ENCODE measurements at places on chromosomes 5 and 9. TPM values are rescaled to one million over a fixed set of nuclear protein-coding genes. Genes with fewer than 3 reads are reported as not detected.

LPCAT1 gene
- total RNA-seq, result 186 TPM

CD74 gene
- total RNA-seq, result not detected

CDHR2 gene
- total RNA-seq, result 0.33 TPM

BNC2 gene
- 7.2 TPM for total RNA-seq

C9orf50 gene
- total RNA-seq, result not detected

HSD17B3 gene
- total RNA-seq, result not detected

INSL4 gene
- 16.7 TPM for total RNA-seq

BTF3 gene
- total RNA-seq, result 1,173 TPM

ABCA2 gene
- 27.7 TPM for total RNA-seq

CD180 gene
- not detected for total RNA-seq

GDF9 gene
- total RNA-seq, result 0.14 TPM

PDE6A gene
- total RNA-seq, result 0.25 TPM

OR1J4 gene
- not detected for total RNA-seq

SNCAIP gene
- total RNA-seq, result not detected

LCN6 gene
- not detected for total RNA-seq

LRRC19 gene
- not detected for total RNA-seq

RGS7BP gene
- total RNA-seq, result not detected

SEC61B gene
- total RNA-seq, result 320 TPM

HRCT1 gene
- 0.32 TPM for total RNA-seq

CENPH gene
- total RNA-seq, result 30.3 TPM

ACTBL2 gene
- not detected for total RNA-seq

SLC36A3 gene
- total RNA-seq, result not detected

TGFBI gene
- 1,620 TPM for total RNA-seq

LTC4S gene
- 0.32 TPM for total RNA-seq

SLC46A2 gene
- total RNA-seq, result not detected

PCDHA12 gene
- 3.4 TPM for total RNA-seq

EQTN gene
- not detected for total RNA-seq

TYRP1 gene
- total RNA-seq, result not detected

OR13J1 gene
- total RNA-seq, result not detected

LRRTM2 gene
- not detected for total RNA-seq
